ENCODE measurements at places on chromosomes 16 and 17.
A peak's percentile ranks its signal among the peaks of the same experiment; 100 is the strongest.

DNA sequence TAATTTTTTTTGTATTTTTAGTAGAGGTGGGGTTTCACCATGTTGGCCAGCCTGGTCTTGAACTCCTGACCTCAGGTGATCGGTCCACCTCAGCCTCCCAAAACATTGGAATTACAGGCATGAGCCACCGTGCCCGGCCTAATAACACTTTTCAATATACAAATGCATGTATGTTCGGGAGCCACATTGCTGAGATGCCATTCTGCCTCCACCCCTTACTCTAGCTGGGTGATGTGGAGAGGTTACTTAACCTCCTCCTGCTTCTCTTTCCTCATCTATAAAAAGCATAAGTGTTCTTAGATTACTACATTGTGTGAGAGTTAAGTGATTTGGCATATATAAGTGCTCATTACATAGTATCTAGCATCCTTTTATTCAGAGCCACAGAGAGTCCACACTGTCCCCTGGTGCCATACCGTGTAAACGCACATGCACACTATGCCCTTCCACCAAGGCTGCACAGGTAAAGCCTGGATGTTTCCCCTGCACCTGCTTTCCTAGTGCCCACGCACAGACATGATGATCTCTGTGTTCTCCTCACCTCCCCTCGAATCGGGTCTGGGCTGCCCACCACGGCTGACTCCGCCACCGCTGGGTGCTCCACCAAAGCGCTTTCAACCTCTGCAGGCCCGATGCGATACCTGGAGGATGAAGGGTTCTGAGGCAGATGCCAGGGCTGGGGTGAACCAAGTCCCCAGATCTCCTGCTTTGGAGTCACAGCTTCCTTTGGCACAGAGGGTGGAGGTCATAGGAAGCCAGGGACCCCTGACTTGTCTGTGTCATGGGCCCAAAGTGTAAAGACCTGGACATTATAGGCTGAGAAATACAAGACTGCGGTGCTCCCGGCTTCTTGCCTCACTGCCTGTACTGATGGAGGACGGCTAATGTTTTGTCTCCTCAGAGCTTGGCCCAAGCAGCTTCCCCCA is 49.0 kb upstream of the ACSM2B start:
- DNase-seq, result no peak

- no peak for DNase-seq
Observed at GRCh38 chr17:49980703-49981197, 11.8 kb downstream of the DLX4 start.

DNA sequence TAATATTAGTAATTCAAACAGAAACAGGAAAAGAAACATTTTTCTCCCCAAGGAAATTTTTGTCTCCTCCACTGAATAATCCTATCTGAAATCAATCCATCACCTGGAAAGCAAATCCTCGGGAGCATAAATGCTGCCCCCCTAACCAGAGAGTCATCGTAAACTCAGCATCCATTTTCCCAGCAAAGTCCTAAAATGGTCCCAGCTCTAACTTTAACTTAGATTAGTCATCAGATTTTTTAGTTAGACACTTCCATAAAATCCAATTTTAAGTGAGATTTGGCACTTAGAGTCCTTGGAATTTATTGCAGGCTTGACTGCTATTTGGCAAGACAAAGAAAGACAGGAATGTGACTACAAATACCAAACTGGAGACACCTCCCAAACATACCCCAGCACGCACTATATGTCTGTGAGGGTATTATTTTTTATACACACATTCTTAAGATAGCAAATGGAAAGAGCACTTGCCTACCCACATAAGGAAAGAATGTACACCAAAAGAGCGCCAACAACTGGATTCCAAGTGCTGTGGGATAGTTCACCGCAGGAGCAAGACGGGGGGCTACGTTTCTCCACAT is 15.4 kb downstream of the SCO1 start:
- no peak for DNase-seq

- peak; percentile 15 for DNase-seq
Observed at GRCh38 chr17:1058423-1059130, 61.6 kb downstream of the TIMM22 start.

GRCh38 chr16:51698647-51699046 is 547.6 kb upstream of the SALL1 start:
- DNase-seq, result no peak

DNA sequence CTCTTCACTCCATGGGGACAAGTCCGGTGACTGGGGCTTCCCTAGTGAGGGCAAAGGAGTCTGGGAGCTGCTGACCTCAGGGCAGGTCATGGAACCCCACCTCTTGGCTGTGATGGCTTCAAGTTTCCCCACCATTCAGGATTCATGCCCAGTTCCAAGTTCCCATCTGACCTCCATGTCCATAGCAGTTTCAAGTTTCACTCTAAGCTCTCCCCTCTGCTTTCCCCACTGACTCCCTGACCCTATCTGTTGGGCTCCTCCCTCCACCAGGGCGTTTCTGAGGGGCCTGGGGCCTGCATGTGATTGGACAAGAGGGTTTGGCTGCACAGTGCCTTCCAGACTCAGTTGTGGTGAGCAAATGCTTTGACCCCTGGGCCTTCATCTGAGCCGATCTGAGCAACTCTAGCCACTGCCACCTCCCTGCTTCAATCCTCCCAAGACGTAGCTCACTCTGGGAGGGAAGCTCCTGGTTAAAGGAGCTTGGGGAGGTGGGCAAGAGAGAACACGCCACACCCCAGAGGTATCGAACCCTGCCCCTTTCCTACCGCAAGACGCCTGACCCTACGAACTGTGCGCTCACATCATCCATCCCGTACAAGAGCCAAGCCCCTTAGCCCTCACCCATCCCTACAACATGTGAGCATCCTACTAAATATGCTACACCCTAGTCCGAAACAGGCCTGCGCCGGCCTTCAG is 8.3 kb downstream of the ZNF629 start:
- no peak for DNase-seq

DNA sequence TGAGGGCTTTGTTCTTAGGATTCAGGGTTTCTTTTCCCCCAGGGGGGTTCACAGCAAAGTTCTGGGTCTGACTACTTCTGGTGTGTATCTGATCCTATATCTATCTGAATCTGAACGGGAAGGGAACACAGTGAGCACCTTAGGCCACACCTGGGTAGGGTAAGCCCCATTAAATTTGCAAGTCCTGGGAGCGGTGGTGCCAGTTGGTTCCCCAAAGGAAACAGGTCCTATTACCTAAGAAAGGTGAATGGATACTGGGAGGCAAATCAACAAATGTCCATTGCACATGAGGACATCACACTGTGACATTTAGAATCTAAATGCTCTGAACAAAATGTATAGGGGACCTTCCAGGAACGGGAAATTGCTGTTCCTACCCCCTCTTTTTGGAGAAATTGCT is 54.6 kb downstream of the BMERB1 start:
- no peak for DNase-seq

- DNase-seq, result no peak
Observed at GRCh38 chr17:63450551-63450950, 4.4 kb upstream of the CYB561 start.

GRCh38 chr17:41567317-41567716 is 4.5 kb downstream of the KRT9 start:
- no peak for DNase-seq

GRCh38 chr17:82611140-82612058 is 36.8 kb downstream of the WDR45B start:
- no peak for DNase-seq

DNA sequence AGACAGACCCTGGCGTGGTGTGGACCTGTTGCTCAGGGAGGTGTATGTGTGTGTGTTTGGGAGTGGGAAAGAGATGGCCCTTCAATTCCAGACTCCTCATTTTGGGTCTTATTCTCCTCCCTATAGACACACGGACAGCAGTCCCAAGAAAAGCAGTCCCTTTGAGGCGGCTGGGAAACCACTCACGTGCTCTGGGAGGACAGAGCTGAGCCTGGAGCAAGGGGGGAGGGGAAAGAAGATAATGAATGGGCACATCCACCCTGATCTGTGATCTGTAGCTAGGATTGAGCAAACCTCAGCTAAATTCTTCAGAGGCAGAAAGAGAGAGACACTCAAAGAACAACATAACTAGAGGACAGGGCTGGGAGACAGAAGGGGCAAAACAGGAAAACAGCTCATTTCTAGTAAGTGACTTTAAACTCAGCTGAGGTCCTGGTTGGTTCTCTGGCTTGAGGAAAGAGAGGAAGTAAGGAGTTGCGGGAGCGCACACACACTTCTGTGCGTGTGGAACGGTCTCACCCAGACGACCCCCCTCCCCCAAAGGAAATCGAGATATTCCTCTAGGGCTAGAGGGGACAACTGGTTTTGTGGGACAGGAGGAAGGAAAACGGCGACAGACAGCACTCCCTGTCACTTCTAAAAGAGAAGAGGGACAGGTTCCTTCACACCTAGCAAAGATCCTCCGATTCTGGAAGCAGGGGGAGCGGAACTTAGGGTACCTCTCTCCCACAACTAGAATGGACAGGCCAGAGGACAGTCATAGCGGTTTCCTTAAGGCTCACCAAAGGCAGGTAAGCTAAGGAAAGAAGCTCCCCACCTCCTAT is 658 bp downstream of the RAB5C start:
- no peak for DNase-seq

DNA sequence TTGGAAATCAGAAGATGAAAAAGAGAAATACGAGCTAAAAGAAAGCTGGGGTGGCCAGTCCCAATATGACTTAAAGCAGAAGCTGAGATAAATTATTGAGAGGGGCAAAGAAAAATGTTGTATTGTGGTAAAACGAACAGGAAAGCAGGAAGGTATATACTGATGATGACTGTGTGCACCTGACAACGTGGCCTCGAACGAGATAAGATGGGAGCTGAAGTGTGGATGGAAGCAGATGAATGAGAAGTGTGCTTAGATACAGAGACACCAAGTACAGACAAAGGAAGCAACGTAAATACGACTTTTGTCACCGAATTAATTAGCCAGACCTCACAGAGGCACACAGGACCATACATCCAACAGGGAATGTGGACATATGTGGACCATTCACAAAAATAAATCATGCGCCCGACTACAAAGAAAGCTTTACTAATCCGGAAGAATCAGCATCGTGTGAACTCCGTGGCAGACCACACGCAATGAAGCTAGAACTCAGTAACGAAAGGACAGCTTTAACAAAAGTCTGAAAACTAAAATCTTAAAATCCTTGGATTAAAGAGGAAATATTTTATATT is 218.7 kb downstream of the RPTOR start:
- DNase-seq, result no peak

DNA sequence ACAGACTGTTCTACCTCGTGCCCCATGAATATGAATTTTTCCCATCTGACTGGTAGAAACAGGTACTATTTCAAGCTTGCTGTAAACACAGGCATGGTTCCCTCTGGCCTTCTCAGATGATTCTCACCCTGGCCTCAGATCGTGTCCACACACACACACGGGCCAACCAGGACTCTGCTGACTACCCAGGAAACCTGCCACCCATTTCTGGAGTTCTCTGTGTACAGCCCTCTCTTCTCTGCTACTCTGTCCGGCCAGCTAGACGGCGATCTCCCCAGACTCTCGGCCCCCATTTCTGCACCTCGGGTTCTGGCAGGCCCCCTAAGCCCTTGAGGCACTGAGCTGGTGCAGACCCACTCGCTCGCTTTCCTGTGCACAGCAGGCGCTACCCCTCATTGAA is 31.2 kb downstream of the RPA1 start:
- DNase-seq, result no peak

- DNase-seq, result no peak
Observed at GRCh38 chr17:70375406-70375805, 206.1 kb downstream of the KCNJ2 start.

- DNase-seq, result no peak
Observed at GRCh38 chr16:72928090-72928981, 119.6 kb downstream of the ZFHX3 start.

- DNase-seq, result no peak
Observed at GRCh38 chr16:72191551-72191950, 19.6 kb upstream of the PMFBP1 start.

- no peak for DNase-seq
Observed at GRCh38 chr17:43771463-43771862, 7.3 kb downstream of the DUSP3 start.

GRCh38 chr16:19513377-19514053 is 8.4 kb downstream of the GDE1 start:
- no peak for DNase-seq

DNA sequence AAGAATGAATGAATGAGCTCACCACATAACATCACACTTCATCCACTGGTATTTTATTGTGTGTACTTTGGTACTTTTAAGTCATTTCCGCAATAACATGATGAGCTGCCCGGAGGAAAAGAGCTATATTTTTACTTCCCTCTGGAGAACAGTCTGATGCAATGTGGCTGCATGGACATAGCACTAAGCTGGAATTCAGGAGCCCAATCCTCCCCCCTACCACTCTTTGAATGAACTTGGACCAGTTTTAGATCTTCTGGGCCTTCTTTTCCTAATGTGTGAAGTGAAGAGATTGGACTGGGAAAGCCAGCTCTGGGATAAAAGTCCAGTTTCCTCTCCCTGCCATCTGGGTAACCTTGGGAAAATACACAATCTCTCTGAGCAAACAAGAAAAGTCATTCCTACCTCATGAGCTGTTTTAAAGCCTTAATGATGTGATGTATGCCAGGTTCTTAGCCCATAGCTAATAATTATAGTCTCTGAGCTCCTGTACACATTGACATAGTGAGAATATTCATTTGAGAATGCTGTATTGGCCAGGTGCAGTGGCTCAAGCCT is 79.3 kb downstream of the ABCC12 start:
- DNase-seq, result no peak

GRCh38 chr16:46650254-46650623 is 29.1 kb upstream of the SHCBP1 start:
- no peak for DNase-seq

- DNase-seq, result no peak
Observed at GRCh38 chr17:32482568-32483320, 4.0 kb upstream of the CDK5R1 start.

- DNase-seq, result no peak
Observed at GRCh38 chr16:10971560-10971961, 27.2 kb downstream of the CLEC16A start.

DNA sequence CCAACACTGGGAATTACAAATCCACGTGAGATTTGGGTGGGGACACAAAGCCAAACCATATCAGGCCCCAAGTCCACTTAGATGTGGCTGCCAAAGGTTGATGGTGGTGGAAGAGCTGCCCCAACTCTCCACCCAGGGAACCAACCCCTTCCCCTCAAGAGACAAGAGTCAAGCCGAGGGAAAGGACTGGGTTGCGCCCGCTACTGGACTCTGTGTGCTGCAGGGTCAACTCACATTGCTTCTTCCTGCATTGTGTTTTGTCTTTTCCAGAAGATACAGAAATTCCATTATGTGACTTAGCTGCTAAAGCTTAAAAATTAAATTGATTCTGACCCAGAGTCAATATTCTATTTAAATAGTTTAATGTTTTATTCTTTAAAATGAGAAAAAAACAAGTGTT is 58.5 kb downstream of the ADAMTS18 start:
- no peak for DNase-seq
